Fibroblast of mammary gland (primary cell): ENCODE measurements at places on chromosomes 11 and 22.
A peak's percentile ranks its signal among the peaks of the same experiment; 100 is the strongest.

DNA sequence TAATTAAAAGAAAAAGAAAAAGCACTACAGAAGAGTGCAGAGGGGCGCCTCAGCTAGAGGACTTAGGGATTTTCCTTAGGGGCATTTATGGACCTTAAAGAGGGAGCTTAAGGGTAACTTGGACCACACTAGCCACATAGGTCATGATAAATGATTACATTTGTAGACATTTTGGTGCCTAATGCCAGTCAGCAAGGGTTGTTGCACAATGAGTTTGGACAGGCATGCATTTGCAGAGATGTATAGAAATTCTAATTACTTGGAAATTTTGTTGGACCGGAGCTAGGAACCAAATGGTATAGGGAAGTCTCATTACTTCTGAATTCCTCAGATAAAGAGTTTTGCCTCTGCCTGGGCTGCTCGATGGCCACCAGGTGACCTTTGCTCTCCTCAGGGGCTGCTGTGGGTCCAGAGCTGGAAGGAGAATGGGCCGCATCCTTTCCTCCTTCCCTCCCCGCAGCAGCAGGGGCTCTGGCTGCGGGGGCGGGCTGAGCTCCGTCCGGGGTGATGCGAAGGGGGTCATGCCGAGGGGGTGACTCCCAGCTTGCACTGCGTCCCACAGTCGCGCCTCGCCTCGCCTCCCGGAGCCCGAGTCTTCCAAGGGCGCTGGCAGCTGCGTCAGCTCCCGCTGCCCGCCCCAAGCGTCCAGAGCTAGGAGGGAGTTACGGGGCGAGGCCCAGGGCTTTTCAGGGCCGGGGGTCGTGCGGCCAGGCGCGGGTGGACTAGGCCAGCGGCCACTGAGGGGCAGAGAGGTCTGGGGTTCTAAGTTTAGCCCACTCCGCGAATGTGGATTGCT is 20.3 kb upstream of the MALAT1 start:
- peak; percentile 87 for DNase-seq

- DNase-seq: no peak
These were observed 217.6 kb downstream of the TTC28 start for GRCh38 chr22:28462041-28462440.

DNA sequence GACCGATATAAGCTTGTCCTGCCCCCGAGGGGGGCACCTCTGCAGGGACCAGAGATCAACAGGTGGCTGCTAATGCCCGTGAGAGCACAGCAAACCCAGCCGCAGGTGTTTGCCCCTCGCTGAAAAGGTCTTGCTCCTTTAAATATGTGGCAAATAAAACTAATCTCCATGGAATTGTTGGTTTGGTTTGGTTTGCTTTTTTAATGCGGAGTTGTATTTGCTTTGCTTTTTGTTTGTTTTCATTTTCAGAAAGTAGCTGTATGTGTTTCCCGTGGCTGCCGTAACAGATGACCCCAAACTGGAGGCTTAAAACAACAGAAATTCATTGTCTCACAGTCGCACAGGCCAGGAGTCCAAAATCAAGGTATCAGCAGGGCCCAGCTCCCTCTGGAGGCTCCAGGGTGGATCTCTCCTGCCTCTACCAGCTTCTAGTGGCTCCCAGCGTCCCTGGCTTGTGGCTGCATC is 93.0 kb downstream of the CELSR1 start:
- DNase-seq: no peak

GRCh38 chr22:21766691-21767462 is 31.3 kb upstream of the YPEL1 start:
- DNase-seq: no peak

GRCh38 chr22:19892257-19892879 is 37.7 kb upstream of the GNB1L start:
- DNase-seq: peak; percentile 48

GRCh38 chr11:45610627-45611026 is 54.8 kb downstream of the CHST1 start:
- DNase-seq: no peak

- DNase-seq: no peak
These were observed 13.0 kb downstream of the MTFP1 start for GRCh38 chr22:30438559-30438958.

GRCh38 chr11:47152953-47153950 is 23.4 kb downstream of the ARFGAP2 start:
- DNase-seq: peak; percentile 82

DNA sequence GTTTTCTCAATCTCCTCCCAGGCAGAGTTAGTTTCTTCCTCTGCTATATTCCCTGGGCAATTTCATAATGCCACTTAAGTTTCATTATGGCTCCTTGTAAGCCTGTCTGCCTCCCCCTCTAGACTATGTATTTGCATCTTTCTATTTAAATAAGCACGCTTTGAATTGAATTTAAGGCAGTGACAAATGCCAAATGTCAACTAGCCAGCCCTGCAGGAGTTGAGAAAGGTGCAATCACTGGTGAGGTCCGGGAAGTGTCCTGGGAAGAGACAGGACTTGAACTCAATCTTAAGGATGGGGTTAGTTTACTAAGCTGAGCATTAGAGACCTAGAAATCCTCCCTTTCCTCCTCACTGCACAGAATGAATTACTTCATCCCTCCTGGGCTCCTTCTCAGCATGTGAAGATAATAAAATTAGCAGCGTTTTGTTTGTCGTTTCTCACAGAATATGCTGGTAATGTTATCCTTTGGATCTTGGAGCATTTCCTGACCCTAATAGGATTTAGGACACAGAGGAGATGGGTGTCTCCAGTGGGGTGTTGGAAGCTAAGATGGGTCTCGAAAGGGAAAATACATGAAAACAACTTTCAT is 1.6 kb downstream of the TCP11L1 start:
- no peak for DNase-seq

GRCh38 chr11:61787928-61788491 is 4.4 kb downstream of the TMEM258 start:
- DNase-seq: peak; percentile 58

GRCh38 chr11:9330387-9331384 is 16.3 kb upstream of the TMEM41B start:
- peak; percentile 88 for DNase-seq

DNA sequence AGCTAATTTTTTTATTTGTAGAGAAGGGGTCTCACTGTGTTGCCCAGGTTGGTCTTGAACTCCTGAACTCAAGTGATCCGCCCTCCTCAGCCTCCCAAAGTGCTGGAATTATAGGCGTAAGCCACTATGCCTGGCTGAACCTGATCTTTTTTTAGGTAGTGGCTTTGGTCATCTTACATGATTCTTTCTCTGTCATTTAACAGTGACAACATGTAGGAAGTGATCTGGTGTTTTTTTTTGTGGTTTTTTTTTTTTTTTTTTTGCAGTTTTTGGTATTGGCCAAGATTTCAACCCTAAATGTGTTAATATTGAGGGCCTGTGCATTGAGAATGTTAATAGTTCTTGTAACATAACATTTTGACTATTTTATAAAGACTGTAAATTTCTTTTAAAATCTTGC is 8.0 kb upstream of the FERMT3 start:
- no peak for DNase-seq

DNA sequence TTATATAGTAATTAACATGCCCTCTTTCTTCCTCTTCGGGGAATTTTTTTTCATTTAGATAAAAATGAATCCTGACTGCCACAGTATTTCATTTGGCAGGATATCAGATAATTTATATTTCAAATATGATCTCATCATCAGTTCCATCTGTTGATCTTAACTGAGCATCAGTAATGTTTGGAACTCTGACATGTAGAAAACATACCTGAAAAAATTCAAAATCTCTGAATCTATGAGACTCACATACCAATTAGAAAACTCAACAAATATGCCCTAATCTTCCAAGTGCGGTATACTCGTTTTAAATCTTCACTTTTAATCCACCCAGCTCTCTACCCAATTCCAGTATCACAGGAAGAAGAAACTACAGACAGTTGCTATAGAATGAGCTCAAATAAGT is 161.9 kb downstream of the MSANTD4 start:
- DNase-seq: no peak
